CD4-positive, alpha-beta memory T cell (primary cell): ENCODE measurements at places on chromosomes 16 and 17.
A peak's percentile ranks its signal among the peaks of the same experiment; 100 is the strongest.

DNA sequence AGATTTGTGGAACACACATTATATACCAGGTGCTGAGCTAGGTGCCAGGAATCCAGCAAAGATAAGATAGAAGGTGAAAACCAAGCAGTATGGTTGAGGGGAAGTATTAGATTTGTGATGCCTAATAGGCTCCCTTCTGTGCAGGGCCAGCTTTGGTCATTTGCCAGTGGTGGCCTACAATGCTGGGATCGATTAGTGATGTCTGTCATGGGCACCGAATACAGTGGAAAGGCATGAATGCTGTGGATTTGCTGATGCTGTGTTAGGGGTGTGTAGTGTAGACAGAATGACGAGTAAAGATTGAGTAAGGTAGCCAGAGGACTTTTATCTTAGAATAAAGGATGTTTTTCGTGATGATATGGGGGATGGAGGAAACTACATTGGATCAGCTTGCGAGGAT lies 48.9 kb downstream of the SNX29 start:
- DNase-seq, result no peak

GRCh38 chr16:85936816-85937215 lies 37.9 kb downstream of the IRF8 start:
- DNase-seq, result peak; percentile 52

GRCh38 chr17:82910041-82910481 lies 70.2 kb upstream of the ZNF750 start:
- DNase-seq, result no peak

GRCh38 chr16:804193-805048 lies 3.9 kb upstream of the GNG13 start:
- DNase-seq, result no peak

- DNase-seq, result no peak
These were observed 8.2 kb downstream of the TUBG2 start for GRCh38 chr17:42667088-42667951.

GRCh38 chr16:12339686-12340085 lies 363.2 kb downstream of the SNX29 start:
- DNase-seq, result no peak

GRCh38 chr17:51454456-51454978 lies 194.2 kb downstream of the UTP18 start:
- no peak for DNase-seq

DNA sequence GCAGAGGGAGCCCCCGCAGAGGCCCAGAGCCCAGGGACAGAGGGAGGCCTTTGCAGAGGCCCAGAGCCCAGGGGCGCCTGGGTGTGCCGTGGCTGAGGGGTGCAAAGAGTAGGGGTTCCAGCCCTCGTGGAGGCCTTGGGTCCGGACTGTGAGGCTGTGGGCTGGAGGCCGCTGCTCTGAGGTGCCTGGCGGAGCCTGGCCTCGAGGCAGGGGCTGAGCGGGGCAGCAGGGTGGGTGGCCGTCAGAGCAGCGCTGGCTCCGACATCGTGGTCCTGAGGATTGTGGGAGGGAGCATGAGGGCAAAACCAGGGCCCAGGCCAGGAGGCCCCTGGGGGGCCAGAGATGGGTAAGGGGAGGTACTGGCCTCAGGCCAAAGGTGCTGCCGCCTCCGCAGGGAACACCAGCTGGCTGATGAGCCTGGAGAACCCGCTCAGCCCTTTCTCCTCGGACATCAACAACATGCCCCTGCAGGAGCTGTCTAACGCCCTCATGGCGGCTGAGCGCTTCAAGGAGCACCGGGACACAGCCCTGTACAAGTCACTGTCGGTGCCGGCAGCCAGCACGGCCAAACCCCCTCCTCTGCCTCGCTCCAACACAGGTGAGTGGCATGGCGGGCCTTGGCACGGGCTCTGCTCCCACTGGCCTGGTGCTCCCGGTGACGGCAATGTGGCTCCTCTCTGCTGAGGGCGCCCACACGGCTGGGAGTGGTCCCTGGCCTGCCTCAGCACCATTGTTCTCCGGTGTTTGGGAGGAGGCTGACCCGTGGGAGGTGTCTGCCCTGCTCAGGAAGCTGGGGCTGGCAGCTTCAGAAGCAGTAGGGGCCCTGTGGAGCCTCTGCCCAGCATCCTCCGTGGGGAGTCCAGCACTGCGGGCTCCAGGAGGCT lies 33.7 kb downstream of the TSC2 start:
- DNase-seq, result no peak

- DNase-seq, result peak; percentile 69
These were observed 14.6 kb upstream of the CD79B start for GRCh38 chr17:63946440-63947363.

- DNase-seq, result no peak
These were observed 78.7 kb downstream of the CRISPLD2 start for GRCh38 chr16:84898447-84898846.
